ENCODE measurements at places on chromosomes 5 and 9. TPM values are rescaled to one million over a fixed set of nuclear protein-coding genes. Genes with fewer than 3 reads are reported as not detected.
A peak's percentile ranks its signal among the peaks of the same experiment; 100 is the strongest.

DNA sequence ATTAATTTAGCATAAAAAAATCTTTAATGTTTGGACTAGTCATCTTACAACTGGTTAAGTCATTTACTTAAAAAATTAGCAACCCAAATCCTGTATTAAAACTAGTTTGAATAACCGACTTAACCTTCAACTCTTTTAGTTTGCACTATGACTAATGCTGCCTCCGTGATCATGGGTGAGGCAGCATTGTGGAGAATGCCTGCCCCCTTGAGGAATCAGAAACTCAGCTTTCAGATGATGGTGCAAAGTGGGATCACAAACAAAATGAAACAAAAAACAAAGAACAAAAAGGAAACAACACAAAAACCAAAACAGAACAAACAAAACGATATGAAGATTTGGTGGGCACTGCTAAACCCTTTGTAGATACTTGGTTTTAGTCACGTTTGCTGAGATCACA, 127.0 kb upstream of the PALM2AKAP2 start:
- no peak overlapping the region for H3K27ac ChIP-seq
- H3K4me1 ChIP-seq = no peaks in the 10 kb centered on the region
- H3K4me3 ChIP-seq = no peak overlapping the region

DNA sequence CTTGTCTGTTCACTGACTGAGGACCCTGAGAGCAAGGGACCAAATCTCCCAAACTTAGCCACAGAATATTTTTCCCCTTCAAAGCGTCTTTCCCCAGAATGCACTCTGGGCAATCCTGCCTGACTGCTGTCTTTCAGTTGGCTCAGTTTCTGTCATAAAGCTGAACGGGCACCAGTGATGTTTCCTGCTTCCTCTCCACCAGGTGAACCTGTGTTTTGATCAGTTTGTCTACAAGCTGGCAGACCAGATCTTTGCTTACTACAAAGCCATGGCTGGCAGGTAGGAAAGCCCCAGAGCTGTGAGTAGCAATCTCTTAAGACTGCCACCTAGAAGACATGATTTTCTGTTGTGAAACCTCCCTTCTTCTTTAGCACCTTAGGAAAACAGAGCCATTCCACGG, 61.8 kb downstream of the CYFIP2 start:
- H3K27me3 ChIP-seq = no peaks in the 10 kb centered on the region
- peaks cover 22% of the 10 kb centered on the region for H3K4me1 ChIP-seq
- H3K27ac ChIP-seq = peak overlapping the region; percentile 77

- H3K4me1 ChIP-seq = peaks cover 28% of the 10 kb centered on the region
- H3K4me3 ChIP-seq = no peak overlapping the region
- peaks cover 2% of the 10 kb centered on the region for H3K27me3 ChIP-seq
- H3K27ac ChIP-seq = no peak overlapping the region
Observed at GRCh38 chr5:132680780-132681475, 7.1 kb downstream of the IL4 start.

DNA sequence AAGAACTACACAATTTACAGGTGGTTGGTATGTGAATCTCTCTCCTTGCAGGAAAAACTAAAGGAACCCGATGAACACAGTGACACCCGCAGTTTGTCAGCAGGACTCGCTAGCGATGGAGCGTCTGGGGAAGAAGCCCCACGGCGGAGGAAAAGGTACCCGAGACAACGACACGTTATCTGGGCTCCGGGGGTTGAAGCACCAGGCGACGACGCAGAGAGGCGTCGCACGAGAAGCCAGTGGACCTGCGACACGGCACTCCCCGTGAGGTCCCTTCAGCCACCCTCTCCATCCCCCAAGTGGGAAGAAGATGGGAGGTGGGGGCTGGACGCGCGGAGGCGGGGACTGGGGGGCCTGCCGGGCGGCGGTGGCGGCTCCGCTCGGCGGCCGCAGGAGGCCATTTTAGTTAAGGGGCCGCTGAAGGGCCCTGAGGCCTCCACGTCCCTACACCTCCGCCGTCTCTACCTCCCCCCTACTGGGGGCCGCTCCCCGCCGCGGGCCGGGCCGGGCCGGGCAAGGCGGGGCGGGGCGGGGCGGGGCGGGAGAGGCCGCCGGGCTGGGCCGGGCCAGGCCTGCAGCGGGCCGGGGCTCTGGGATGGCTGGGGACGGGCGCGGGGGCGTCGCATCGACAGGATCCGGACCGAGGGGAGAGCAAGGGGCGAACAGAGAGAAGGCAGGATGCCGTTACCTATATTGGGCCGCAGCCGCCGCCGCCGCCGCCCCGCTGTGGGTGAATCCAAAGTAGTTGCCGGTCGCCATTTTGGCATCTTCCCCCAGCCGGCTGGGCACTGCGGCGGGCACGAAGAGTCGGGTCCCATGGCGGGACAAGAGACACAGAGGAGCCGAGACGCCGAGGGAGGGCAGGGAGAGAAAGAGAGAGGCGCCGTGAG, 754 bp downstream of the ZFR start:
- H3K4me1 ChIP-seq = peaks cover 33% of the 10 kb centered on the region
- peak overlapping the region; percentile 87 for H3K4me3 ChIP-seq
- peak overlapping the region; percentile 90 for H3K27ac ChIP-seq

GRCh38 chr5:155303120-155303519, 289.6 kb downstream of the KIF4B start:
- H3K27me3 ChIP-seq = no peaks in the 10 kb centered on the region
- no peaks in the 10 kb centered on the region for H3K36me3 ChIP-seq
- H3K4me3 ChIP-seq = no peak overlapping the region
- no peak overlapping the region for H3K27ac ChIP-seq
- no peaks in the 10 kb centered on the region for H3K4me1 ChIP-seq

DNA sequence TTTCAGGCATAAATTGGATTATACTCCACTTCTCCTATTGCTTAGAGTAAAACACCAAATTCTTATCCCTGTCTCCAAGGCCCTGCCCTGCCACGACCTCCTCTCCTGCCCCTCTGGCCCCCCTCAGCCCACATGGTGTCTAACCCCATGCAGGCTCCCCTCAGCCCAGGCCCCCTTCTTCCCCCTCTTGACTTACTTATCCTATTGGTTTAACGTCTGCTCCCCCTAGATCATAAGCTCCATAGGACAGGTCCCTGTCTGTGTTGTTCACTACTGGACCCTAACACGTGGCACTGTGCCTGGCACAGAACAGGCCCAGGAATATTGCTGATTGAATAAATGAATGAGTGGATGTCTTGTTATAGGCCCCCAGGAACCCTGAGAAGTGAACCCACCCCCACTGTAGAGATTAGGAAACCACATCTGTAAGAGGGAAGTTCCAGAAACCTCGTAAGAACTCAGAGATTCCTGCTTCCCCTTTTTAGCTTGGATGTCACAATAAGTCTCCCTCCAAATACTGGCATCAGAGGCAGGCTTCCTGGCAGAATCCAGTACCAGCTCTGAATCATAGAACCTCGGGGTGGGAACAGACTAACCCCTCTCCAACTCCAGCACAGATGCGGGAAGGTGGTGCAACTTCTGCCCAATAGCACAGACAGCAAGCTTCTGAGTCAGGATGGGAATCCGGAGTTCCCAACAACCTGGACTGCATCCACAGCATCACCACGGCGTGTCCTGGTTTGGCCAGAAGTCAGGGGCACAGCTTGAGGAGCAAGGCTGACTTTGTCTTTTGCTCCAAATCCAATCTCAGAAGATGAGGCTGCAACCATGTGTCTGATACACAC, 31.5 kb downstream of the HRH2 start:
- H3K36me3 ChIP-seq = peaks cover 10% of the 10 kb centered on the region
- no peaks in the 10 kb centered on the region for H3K27me3 ChIP-seq
- no peaks in the 10 kb centered on the region for H3K4me1 ChIP-seq

- H3K4me1 ChIP-seq = no peaks in the 10 kb centered on the region
- no peaks in the 10 kb centered on the region for H3K27me3 ChIP-seq
- DNase-seq = no peak
- no peak overlapping the region for H3K27ac ChIP-seq
- no peak overlapping the region for H3K4me3 ChIP-seq
Observed at GRCh38 chr5:147611483-147611882, 101.6 kb upstream of the DPYSL3 start.

DNA sequence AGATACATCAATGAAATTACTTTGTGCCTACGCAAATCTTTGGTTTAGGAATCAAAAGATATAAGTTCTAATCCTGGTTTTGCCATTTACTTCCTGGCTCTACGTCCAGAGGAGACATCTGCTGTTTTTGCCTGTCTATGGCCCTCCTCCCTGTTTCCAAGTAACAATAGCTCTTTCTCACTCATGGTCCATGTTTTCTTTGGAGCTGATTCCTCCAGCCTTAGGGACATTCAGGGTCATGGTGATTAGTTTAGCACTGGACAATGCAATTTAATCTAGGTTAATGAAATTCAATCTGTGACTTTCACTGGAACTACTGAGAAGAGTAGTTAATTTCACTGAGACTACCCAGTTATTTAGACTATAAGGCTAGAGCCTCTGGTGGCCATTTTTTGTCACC, 170.6 kb downstream of the SEMA6A start:
- no peaks in the 10 kb centered on the region for H3K36me3 ChIP-seq
- H3K4me1 ChIP-seq = no peaks in the 10 kb centered on the region
- DNase-seq = no peak
- H3K27ac ChIP-seq = no peak overlapping the region
- no peaks in the 10 kb centered on the region for H3K27me3 ChIP-seq

- no peak overlapping the region for H3K4me3 ChIP-seq
- DNase-seq = no peak
- H3K27me3 ChIP-seq = no peaks in the 10 kb centered on the region
- no peaks in the 10 kb centered on the region for H3K36me3 ChIP-seq
- H3K27ac ChIP-seq = no peak overlapping the region
Observed at GRCh38 chr9:72982146-72982799, 29.4 kb upstream of the ALDH1A1 start.

DNA sequence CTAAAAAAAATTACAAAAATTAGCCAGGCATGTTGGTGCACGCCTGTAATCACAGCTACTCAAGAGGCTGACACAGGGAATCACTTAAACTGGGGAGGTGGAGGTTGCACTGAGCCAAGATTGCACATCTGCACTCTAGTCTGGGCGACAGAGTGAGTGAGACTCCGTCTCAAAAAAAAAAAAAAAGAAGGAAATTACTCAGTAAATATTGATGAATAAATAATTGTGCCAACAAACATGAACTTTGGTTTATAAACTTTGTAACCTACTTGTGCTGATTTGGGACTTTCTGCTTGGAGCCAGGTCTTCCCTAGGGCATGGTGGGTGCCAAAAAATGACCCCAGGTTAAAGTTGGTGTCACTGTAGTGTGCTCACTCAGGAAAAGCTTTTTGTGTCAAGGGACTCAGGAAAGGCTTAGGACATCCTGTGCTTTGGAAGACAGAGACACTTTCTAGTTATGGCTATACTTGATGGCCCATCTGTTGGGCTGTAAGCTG, 19.0 kb downstream of the ABLIM3 start:
- DNase-seq = no peak
- no peaks in the 10 kb centered on the region for H3K4me1 ChIP-seq
- H3K4me3 ChIP-seq = no peak overlapping the region
- no peaks in the 10 kb centered on the region for H3K27me3 ChIP-seq

DNA sequence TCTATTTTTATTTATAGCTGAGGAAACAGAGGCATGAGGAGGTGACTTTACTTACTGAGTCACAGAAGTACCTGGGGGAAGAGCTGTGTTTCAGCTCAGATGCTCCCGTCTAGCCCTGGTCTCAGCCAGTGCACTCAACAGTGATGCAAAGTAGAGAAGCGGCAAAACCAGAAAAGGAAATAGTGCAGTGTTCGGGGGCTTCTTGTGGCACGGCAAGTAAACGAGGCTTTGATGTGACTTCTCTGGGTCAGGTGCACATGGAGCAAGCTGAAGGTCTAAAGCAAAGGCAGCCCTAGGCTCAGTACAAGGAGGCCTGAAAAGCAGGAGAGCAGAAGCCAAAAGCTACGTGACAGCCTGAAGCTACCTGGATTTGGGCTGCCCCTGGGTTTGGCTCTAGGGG, 526.7 kb upstream of the ADAMTS16 start:
- DNase-seq = no peak
- no peaks in the 10 kb centered on the region for H3K36me3 ChIP-seq
- no peak overlapping the region for H3K27ac ChIP-seq
- no peak overlapping the region for H3K4me3 ChIP-seq
- no peaks in the 10 kb centered on the region for H3K27me3 ChIP-seq

The SPATA31E1 gene
- total RNA-seq = not detected

The PPP1R2B gene
- total RNA-seq = not detected

The WNK2 gene
- not detected for total RNA-seq

The TRIM7 gene
- total RNA-seq = 1.9 TPM

The PCDHA9 gene
- not detected for total RNA-seq

The AJM1 gene
- 8.7 TPM for total RNA-seq

The APBA1 gene
- 6.2 TPM for total RNA-seq

The CLTA gene
- total RNA-seq = 151 TPM

The ASPN gene
- total RNA-seq = not detected
